ENCODE measurements at places on chromosomes 3 and 15.
A peak's percentile ranks its signal among the peaks of the same experiment; 100 is the strongest.

DNA sequence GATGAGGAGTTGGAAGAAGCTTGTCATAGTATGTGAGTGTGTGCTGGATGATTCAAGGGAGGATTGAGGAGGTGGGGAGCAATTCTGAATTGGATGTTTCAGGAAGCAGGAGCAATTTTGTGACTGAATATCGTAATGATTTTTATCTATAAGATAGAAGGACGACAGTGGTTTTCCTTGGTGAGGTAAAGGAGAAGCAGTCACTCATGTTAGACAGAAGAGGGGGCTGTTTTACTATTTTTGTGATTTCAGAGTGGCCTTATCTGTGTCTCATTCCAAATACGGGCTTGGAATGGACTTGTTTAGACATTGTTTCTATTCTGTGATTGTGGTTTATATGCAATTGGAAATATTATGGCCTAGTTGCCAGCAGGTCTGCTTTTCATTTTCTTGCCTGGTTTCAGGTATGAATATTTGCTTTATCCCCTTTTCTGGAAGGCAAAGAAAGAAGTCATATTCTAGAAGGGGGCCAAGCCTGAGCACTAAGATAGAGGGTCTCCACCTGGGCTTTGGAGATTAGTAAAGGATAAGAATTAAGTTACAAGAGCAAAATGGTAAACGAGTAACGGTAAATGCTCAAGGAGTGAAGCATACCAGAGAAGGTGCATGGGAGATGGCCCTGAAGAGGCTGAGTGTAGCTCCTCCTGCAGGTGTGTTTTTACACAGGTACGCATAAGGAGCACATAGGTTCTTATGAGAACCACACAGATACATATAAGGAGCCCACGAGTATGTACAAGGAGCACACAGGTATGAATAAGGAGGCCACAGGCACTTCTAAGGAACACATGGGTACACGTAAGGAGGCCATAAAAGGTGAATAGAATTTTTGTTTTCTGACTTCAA is 124.6 kb upstream of the KCNAB1 start:
- DNase-seq: no peak

- DNase-seq: no peak
Observed at GRCh38 chr3:149933858-149934257, 36.8 kb downstream of the PFN2 start.

DNA sequence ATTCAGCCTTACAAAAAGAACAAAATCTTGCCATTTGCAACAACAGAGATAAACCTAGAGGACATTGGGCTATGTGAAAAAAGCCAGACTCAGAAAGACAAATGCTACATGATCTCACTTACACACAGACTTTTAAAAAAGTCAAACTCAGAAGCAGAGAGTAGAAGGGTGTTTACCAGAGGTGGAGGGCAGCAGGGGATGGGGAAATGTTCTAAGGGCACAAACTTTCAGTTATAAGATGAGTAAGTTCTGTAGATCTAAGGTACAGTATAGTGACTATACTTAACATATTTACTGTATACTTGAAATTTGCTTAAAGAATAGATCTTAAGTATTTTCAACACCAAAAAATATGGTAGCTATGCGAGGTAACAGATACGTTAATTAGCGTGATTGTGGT is 3.0 kb downstream of the MYEF2 start:
- no peak for DNase-seq

GRCh38 chr3:174931473-174932353 is 72.6 kb downstream of the NAALADL2 start:
- DNase-seq: no peak

DNA sequence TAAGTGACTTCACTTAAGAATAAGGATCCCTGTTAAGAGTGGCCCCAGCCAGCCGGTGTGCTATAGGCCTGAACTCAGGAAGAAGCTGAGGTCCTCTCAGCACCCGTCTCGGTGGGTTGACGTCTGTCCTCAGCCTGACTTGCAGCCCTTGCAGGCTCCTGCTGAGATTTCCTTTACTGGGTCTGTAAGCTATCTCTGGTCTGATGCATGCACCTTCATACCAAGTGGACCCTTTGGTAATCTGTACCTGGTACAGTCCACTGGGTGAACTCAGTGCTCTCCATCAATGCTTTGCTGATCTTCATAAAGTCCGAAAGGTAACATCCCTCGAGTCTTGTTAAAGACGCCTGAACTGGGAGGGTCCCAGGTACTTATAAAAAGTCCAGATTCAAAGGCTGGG is 212.0 kb upstream of the PPP2R3A start:
- DNase-seq: no peak

- peak; percentile 50 for DNase-seq
Observed at GRCh38 chr15:38671675-38672254, 107.2 kb upstream of the RASGRP1 start.

DNA sequence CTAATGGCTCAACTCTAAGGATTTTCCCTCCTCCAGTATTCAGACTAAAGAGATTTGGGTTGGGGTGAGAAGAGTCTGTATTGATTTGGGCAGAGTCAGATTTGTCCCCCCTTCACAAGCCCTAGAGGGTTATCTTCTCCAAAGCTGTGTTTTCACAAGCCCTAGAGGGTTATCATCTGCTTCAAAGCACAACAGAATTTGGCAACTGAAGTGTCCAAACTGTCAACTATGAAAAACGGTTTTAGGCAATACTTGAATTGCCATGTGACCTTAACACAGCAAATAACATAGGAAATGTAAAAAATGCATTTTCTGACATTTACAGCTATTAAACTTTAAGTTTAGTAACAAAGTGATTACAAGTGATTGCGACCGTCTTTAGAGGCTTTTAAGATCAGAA is 119.9 kb downstream of the IMPG2 start:
- no peak for DNase-seq

GRCh38 chr3:194257151-194257621 is 93.9 kb downstream of the CPN2 start:
- DNase-seq: no peak

Data from effector CD4-positive, alpha-beta T cell (primary cell).